ENCODE measurements at places on chromosomes 7 and 10.

DNA sequence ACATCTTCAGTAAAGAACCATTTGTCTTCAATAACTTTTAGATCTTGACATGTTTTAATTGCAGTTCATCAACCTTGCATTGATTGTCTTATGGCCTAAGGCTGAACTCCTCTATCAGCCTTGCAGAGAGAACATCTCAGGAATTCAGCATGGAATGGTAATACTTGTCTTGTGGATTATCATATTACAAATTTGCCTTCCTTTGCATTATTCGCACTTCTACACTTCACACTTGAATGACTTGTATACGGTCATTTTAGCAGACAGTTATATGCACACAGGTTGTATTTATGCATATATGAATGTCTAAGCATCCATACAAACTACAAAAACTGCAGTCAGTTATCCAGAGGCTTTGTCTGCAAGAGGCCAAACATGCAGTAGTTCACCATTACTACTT is 31.7 kb downstream of the GPR85 start:
- no peak for DNase-seq

DNA sequence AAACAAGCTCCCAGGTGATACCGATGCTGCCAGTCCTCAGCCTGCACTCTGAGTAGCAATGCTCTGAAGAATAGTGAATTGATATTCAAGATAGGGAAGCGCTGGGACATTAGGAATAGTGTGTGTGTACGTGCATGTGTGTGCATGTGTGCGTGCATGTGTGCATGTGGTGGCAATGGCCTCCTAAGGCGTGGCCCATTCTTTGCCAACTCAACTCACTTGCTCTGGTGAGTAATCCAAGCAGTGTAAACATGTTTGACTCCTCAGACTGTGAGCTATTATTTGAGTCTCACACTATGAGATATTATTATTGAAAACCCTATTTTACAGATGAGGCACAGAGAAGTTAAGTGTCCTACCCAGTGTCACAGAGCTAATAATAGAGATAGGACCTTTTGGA is 186.6 kb downstream of the RAB11FIP2 start:
- DNase-seq: no peak

GRCh38 chr10:50624866-50625501 is 1.2 kb upstream of the SGMS1 start:
- peak; percentile 81 for DNase-seq

DNA sequence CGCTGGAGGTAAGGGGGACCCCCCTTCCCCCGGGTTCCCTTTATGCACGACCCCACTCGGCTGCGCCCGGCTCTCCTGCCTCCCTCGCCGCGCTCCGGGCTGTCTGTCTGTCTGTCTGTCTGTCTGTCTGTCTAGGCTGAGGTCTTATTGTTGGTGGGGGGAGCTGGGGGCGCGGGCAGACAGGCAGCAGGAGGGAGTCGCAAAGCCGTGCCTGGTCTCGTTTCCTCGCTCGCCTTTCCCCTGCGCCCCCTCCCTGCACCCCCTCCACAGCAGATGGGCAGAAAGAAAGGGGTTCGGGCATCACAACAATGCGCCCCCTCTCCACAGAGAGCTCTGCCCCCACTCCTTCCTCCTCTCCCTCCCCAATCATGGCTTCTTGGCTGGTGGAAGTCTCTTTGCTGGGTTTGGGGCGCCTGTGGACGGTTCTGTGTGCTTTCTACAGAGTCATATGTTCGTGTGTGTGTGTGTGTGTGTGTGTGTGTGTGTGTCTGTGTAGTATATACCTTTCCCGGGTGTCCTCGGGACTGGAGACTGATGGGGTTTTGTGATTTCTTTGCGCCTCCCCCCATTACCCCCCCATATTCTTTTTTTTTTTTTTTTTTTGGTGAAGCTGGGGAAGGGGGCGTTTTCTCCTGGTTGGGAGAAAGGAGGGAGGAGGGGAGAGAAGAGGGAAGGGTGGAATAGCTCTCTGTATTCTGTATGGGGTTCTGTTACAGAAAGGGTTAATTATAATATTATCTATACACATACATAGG is 1.9 kb downstream of the AUTS2 start:
- DNase-seq: no peak

- DNase-seq: no peak
Measured at GRCh38 chr10:9910446-9910845, 1107.2 kb upstream of the CELF2 start.

- DNase-seq: peak; percentile 59
Measured at GRCh38 chr7:33039257-33039902, 23.2 kb downstream of the NT5C3A start.

GRCh38 chr10:79299397-79300241 is 47.6 kb upstream of the PPIF start:
- DNase-seq: peak; percentile 88

- no peak for DNase-seq
Measured at GRCh38 chr7:103119791-103120291, 29.1 kb downstream of the NAPEPLD start.

DNA sequence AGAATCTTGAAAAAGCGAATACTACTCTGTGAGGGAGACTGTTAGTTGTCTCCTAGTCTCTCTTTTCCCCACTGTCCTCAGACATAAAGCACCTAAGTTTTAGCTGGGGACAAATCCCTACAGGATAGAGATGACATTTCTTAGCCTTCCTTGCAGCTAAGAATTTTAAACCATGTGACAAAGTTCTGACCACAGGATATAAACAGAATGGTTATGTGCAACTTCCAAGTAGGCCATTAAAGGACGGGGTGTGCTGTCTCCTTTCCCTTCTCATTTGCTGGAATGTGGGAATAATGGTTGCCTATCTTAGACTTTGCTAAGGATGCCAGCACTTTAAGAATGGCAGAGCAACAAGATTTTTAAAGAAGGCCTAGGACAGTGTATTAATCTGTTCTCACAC is 74.9 kb upstream of the PRPS1L1 start:
- peak; percentile 66 for DNase-seq

- DNase-seq: no peak
Measured at GRCh38 chr10:84497978-84498377, 169.6 kb downstream of the CCSER2 start.

- DNase-seq: no peak
Measured at GRCh38 chr7:88492153-88492552, 185.5 kb upstream of the STEAP4 start.

DNA sequence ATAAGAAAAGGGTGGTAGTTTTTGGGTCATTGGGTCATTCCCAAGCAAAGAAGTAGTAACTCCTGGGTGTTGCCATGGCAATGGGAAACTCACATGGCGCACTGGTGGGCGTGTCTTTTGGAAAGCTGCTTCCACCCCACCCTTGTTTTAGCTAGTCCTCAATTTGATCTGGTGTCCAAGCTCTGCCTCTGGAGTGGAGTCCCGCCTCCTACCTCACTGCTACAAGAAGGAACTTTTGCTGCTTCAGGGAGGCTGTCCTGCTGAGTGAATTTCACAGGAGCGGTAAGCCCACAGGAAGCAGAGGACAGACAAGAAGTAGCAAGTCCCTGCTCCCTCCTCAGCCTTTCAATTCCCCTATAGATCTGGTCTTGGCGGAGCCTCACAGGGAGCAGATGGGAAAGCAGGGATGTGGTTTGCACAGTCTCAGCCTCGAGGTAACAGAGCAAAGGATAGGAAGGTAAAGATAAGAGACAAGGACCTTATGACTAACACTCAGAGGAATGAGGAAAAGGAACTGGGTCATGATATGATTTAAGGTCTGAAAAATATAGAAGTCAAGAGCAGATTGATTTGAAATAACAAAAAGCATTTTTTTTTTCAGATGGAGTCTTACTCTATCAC is 700.3 kb downstream of the TNS3 start:
- no peak for DNase-seq

DNA sequence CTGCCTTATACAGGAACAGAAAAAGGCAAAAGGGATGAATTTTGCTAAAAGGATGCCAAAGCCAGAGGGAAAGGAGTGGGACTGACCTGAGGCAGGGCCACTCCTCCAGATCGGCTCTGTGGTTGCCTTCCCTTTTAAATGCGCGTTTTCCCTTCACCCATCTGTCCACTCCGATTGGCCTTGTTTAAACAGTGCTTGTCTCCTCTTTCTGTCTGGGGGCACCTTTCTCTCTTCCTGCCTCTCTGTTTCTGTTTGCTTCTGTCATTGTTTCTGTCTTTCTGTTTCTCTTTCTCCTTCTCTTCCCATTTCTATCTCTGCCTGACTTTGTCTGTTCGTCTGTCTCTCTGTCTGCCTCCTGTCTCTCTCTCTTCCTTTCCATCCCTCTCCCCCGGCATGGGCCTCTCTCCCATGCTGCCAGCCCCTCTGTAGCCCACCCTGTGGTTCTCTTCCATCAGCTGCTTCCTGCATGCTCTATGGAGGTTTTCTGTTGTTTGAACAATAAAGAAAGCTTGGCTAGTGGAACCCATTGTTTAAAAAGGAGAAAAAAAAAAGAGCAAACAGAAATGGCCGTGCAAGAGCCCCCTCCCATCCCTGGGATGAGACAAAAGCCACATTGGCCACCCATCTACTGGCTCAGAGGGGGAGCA is 29.5 kb upstream of the HSPB1 start:
- DNase-seq: no peak

DNA sequence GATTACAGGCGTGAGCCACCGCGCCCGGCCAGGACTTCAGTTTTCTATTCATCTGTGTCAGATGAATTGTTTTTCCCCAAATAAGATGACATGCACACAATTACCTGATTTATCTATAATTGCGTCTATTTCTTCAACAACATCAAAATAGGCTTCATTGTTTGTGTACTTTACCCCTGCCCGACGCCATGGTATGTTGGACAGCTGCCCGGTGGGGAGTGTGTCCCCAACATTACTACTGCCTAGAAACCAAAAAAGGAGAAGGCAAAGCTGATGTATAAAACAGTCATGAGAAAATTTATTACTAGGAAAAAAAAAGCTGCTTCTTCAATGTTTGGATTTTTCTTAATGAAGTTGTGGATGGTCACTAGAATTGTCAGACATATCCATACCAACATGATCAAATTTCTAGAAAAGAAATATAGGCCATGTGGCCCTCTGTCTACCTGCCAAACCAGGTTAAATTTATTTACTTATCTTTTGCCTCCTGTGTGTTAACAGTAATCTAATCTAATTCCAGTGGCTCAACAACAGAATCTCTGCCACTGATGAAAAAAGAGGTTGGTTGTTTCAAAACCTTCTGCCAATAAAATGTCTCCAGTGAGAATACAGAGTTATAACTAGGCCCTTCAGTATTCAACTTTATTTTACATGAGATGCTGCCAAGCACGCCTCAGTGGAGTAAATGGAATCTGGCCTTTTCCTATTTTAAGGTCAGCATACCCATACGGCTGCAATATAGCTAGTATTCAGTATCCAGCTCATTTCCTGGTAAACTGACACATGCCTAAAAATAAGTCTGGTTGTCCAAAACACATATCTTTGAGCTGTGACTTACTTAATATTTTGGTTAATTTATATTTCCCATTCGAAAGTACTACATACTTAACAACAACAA is 16.5 kb downstream of the AP3M1 start:
- no peak for DNase-seq
